ENCODE measurements at places on chromosomes 3 and 15.

- no peak for DNase-seq
Measured at GRCh38 chr3:88440701-88441100, 290.9 kb downstream of the C3orf38 start.

DNA sequence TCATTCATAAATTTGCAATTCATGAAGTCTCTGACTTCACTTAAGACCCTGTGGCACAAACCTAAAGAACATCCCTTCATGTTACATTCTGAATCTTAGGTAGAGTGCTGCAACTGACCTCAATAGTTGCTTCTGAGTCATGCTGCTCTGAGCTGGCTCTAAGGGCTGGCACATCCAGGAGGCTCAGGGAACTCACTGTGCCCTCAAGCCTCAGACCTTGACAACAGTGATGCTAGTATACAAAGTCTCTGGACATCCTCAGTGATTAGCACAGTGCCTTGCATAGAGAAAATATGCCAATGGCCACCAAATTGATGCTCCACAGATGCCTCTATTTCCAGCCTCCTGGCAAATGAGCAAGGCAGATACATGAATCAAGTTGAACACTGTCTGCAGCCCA, 740.9 kb upstream of the LMCD1 start:
- DNase-seq = no peak

GRCh38 chr3:160473221-160473620, 23.6 kb upstream of the TRIM59 start:
- no peak for DNase-seq

DNA sequence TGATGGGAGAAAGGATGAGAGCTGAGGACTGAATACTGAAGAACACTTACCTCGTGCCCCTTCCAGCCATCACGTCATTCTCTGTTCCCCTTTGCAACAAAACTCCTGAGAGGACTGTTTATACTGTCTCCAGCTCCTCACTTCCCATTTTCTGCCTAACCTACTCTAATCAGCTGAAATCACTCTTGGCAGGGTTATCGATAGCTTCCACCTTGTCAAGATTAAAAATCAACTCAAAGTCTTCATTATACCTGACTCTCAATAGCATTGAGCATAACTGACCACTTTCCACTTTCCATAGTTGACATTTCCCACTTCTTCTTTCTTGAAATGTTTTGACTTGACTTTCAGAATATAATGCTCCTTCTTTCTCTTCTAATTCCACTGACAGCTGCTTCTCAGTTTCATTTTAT, 4.3 kb downstream of the BTBD1 start:
- no peak for DNase-seq

GRCh38 chr3:141386126-141386488, 17.8 kb downstream of the ZBTB38 start:
- no peak for DNase-seq

DNA sequence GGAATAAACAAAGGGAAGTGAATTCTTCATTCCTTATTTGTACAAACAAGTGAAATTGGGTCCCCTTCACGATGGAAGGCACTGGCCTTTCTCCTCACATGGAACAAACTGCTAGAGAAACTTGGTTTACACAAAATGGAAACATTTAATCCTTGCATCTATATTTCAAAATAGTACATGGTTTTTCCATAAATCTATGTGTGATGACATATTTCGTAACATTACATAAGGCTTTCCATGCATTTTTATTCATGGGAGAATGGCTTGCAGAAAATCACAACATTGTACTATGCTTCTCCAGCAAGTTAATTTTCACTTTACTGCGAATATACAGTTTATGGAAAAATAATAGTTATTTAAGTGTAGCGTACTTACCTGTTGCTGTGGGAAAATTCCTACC, 81.0 kb upstream of the CDIN1 start:
- no peak for DNase-seq

DNA sequence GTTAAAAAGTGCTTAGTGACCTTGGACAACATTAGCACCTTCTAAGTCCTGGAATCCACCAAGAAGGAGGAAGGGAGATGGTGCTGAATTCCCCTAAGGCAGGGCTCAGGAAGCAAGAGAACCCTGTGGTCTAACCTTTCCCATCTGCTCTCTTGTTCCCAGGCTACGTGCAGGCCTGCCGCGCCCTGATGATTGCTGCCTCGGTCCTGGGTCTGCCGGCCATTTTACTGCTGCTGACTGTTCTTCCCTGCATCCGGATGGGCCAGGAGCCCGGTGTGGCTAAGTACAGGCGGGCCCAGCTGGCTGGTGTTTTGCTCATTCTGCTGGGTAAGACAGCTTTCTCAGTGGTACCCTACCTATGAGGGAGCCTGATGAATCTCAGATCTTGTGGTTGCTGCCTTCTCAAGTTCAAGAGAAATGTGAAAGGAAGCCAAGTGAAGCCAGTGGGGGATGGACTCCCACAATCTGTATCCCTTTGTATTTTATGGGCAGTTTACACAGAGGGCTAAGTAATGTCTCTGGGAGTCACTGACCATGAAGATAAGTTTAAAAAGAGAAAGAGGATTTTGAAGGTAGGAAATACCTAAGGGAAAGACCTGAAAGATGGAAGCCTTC, 4.4 kb downstream of the CLDN11 start:
- no peak for DNase-seq

- DNase-seq = no peak
Measured at GRCh38 chr3:66485291-66485968, 15.4 kb downstream of the LRIG1 start.

DNA sequence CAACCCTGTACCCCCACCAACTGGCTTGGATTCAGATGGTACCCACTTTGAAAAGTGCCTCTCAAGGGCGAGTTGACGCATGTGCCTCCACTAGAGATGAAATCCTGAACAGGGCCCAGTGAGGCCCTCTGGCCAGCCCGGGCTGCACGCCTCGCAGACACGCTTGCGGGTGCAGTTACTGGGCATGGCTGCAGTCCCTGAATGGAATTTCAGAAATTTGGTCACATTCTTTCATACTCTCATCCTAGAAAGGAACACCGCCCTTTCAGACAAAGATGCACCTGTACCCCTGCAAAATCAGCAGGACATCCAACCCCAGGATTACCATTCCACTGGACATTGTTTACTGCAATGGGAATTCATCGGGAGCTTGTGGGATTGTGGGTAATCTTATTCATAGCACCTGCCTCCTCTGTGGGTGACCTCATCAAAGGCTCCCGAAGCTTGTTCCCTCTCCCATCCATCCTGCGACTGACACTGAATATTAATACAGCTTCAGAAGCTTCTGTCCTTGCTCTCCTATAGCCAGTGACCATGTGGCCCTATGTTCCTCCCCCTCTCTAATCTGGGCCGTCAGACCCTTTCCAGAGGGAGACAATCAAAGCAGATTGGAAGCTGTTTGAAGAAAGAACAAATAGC, 42.5 kb upstream of the TPM1 start:
- DNase-seq = no peak

GRCh38 chr3:167754049-167754448, 18.5 kb downstream of the SERPINI1 start:
- no peak for DNase-seq

GRCh38 chr15:29452881-29453731, 183.5 kb upstream of the NSMCE3 start:
- DNase-seq = no peak

DNA sequence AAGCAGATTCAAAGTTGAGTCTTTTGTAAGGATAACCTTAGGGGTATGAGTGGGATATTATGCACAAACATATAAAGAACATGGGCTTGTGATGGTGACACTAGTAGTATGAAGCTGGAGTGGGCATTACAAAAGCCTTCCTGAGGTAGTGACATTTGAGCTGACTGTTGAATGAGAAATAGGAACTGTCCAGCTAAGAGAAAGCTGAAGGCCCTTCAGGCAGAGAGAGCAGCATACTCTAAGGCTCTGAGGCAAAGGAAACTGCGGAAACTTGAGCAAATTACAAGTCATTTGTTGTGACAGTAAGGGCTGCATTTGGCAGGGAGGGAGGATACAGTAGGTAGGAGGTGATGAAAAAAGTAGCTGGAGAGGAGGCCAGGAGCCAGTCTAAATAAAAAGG, 190.7 kb upstream of the CD96 start:
- no peak for DNase-seq

- no peak for DNase-seq
Measured at GRCh38 chr3:78907367-78907766, 860.4 kb downstream of the ROBO1 start.

DNA sequence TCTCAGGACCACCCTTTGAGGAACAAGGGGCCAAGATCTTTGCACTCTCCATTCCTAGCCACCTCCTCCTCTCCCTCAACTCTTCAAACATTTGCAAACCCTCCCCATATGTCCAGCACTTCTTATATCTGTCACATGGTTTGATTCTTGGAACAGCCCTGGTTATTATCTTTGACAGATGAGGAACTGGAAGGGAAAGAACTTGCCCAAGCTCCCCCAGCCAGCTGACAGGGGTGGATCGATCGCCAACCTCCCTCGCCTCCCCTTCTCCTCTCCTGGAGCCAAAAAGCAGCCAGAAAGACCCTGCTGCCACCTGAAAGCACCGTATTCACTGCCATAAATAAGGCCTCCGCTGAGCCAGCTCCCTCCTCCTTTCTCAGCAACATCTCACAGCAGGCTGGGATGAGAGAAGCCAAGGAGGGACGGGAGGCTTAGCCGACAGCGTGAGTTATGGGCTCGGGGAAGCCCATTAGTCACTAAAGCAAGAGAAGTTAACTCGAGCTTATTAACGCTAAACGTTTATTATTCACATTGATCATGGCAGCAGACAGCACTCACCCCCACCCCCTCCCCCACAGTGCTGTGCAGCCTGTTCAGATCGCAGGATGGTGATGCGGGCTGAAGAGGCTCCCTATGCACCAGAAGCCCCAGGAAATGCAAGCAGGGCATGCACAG, 22.2 kb upstream of the FGD5 start:
- no peak for DNase-seq

Data from amniotic stem cell (primary cell).